Smooth muscle cell of the umbilical artery (primary cell): ENCODE measurements at places on chromosomes 6 and 20. TPM values are rescaled to one million over a fixed set of nuclear protein-coding genes. Genes with fewer than 3 reads are reported as not detected.

Gene TPD52L1
- total RNA-seq = 30.3 and 64.7 TPM in 2 replicates

Gene MAN1A1
- total RNA-seq = 77.1 and 170 TPM in 2 replicates

Gene EPHA7
- total RNA-seq = under 0.01 and 1.1 TPM in 2 replicates

Gene MLN
- not detected in 2 replicates for total RNA-seq

Gene OR2J3
- total RNA-seq = not detected in 2 replicates

Gene GSTA3
- total RNA-seq = not detected in 2 replicates

Gene NKX2-4
- not detected in 2 replicates for total RNA-seq

Gene PBOV1
- total RNA-seq = not detected in 2 replicates

Gene SLPI
- total RNA-seq = not detected in 2 replicates

Gene HLA-G
- total RNA-seq = not detected in 2 replicates

Gene ENPP3
- total RNA-seq = 0.59 TPM in 1 of 2 replicates, not detected in the other

Gene LAMA2
- 14.1 and 81.4 TPM in 2 replicates for total RNA-seq

Gene BEND6
- 14.3 TPM in 2 replicates for total RNA-seq

Gene TNXB
- total RNA-seq = 0.89 and 1.7 TPM in 2 replicates

Gene NNAT
- 0.42 TPM in 1 of 2 replicates, not detected in the other for total RNA-seq

Gene SLC22A3
- total RNA-seq = 142 and 243 TPM in 2 replicates

Gene RAB32
- total RNA-seq = 81.6 and 153 TPM in 2 replicates

Gene RIPOR2
- total RNA-seq = 0.30 and 0.42 TPM in 2 replicates

Gene NR2E1
- not detected in 2 replicates for total RNA-seq

Gene ACTL10
- 2.7 and 3.0 TPM in 2 replicates for total RNA-seq

Gene TBC1D20
- total RNA-seq = 45.7 and 45.8 TPM in 2 replicates

Gene LHFPL5
- not detected in 2 replicates for total RNA-seq

Gene CTAGE9
- not detected in 2 replicates for total RNA-seq

Gene EIF6
- 91.5 and 107 TPM in 2 replicates for total RNA-seq

Gene JPH2
- total RNA-seq = 2.0 and 10.4 TPM in 2 replicates

Gene MLIP
- not detected in 2 replicates for total RNA-seq

Gene CDH22
- not detected in 2 replicates for total RNA-seq

Gene FNDC11
- total RNA-seq = 0.74 and 0.89 TPM in 2 replicates

Gene CPXM1
- total RNA-seq = 1.1 and 3.9 TPM in 2 replicates

Gene HLA-DRB1
- total RNA-seq = not detected in 2 replicates

Gene SLC17A9
- total RNA-seq = 28.8 and 58.5 TPM in 2 replicates

Gene LGSN
- under 0.01 TPM in 1 of 2 replicates, not detected in the other for total RNA-seq
